ENCODE measurements at places on chromosomes 1 and 21.

DNA sequence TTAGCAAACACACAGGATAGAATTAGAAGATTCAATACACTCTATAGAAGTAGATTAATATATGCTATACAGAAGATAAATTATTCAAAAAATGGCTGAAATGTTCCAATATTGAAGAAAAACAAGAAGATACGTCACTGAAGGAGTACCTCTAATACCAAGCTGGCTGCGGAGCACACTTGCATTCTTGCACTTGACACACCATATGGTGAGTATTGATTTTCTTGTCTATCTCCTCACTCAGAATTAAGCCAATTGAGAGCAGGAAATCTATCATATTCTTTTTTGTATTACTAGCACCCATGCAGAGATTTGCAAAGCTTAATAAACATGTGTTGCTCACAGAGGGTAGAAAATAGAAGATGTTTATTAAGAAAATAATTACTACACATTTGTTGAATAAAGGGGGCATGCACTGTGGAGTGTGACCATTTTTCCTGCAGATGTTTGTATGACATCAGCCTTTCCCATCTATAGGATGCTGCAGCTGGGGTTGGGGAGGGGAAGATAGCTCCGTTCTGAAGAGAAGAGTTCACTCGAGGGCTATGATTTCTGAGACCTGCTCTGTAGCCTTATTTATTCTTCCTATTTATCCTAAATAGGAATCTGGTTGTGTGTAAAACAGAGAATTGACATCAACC lies 318.1 kb downstream of the HHIPL2 start:
- DNase-seq = no peak

- no peak for DNase-seq
Observed at GRCh38 chr1:211697356-211697755, 21.9 kb upstream of the NEK2 start.

GRCh38 chr1:180585994-180586359 lies 27.2 kb downstream of the OVAAL start:
- DNase-seq = no peak

DNA sequence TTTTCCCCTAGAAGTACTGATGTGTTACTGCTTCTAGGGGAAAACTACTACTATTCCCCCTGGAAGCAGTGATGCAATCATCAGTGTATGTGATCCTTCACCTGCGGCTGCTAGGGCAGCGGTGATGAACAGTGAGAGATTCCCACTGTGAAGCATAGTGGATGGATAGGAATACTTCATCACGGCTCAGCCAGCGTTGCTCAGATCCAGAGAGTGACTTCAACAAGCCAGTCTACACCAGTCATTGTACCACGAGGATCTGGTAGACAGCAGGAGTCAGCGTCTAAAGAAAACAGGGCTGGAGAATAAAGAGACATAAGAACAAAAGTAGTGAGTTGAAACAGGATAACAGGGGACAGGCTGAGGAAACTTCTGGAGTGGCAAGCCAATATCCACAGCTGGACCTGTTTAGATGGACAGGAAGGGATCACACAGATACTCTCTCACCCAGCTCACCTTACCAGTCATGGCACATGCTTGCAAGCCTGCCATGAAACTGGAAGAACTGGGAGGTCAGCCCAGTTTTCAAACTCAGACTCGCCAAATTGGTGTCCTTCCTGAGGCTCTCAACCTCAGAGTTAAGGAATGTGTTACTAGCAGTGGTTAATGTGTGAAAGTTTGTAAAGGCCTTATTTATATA lies 42.4 kb upstream of the LRRC52 start:
- no peak for DNase-seq

GRCh38 chr1:89527750-89528381 lies 3.2 kb downstream of the LRRC8B start:
- DNase-seq = no peak

DNA sequence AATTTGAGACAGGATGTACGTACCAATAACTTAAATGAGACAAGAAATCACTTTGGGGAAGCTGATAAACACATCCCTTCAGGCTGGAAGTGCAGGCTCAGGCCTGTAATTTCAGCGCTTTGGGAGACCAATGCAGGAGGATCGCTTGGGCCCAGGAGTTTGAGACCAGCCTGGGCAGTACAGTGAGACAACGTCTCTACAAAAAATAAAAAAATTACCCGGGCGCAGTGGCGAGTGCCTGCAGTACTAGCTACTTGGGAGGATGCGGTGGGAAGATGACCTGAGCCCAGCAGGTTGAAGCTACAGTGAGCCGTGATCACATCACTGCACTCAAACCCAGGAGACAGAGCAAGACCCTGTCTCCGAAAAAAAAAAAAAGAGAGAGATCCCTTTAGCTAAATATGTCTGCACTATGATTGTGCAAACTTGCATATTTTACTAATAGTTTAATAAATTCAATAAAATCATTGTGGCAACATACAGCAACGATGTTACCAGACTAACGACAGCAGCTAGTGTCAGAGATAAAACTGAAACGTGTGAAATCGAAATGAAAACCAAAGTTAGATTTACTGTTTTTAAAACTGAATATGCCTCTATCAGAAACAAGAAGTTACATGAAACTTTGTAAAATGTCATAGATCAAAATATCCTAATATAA lies 54.7 kb downstream of the CD2 start:
- DNase-seq = no peak

GRCh38 chr1:168631671-168632400 lies 55.4 kb downstream of the XCL1 start:
- DNase-seq = peak; percentile 26

GRCh38 chr1:18870957-18871356 lies 11.5 kb upstream of the TAS1R2 start:
- DNase-seq = no peak

DNA sequence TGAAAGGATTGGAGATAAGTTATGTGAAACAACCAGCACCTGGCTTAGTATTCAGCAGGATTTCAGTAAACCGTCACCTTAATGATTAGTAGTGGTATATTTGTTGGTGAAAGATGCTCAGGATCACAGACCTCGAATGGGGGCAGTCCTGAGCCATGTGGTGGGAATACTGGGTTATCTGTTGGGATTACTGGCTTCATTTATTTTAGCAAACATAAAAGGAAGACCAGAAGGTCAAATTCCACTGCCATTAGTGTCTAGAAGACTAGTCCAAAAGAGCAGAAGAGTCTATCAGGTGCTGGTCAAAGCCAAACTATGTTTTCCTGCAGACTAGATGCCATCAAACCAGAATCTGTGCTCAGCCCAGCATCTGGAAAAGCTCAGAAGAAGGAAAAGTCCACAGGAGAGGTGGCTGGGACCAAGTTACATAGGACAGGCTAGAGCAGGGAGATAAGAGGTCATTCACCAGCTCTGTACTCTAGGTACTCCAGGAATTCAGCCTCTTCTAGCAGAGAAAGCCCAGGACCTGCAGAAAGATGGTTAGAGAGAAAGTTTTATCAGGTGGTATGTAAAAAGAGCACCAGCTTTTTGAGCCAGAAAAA lies 343.4 kb downstream of the PLPP3 start:
- peak; percentile 19 for DNase-seq

GRCh38 chr21:42806509-42807140 lies 72.7 kb downstream of the WDR4 start:
- DNase-seq = no peak

DNA sequence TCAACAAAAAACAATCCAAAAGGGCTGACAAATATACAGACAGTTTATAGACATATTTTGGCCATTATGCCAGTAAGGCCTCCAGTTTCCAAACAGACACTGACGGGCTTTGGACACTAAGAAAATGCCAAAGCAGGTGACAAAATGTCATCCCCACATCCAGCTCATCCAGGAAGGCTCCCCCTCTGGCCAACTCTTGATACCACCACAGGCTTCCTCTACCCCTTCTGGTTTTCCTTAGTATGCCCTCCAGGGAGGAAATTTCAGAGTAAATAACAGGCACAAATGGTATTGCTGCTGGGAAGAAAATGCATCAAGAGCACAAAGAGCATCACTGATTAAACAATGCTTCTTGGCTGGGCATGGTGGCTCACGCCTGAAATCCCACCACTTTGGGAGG lies 225.3 kb downstream of the VAV3 start:
- DNase-seq = no peak

GRCh38 chr1:222522105-222522915 lies 25.6 kb downstream of the HHIPL2 start:
- no peak for DNase-seq

GRCh38 chr21:44505673-44506278 lies 34.2 kb downstream of the KRTAP10-1 start:
- DNase-seq = peak; percentile 73

DNA sequence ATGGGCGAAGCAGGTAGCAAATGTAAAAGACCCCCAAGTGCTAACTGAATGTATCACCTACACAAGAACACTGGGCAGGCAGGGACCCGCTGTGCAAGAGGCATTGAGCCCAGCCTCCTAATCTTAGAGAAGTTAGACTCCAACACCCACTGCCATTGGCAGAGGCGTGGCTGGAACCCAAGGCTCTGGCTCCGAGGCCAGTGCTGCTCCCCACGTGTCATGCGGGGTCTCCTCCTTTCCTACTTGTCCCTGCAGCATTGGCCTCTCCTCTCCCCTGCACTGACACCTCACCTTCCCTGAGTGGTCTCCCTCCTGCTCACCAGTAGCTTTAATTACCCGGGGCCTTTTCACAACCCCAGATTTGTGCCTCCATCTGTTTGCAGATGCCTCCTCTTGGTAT lies 107.0 kb downstream of the GALNT2 start:
- DNase-seq = no peak

GRCh38 chr21:44405948-44406872 lies 49.1 kb upstream of the LRRC3 start:
- DNase-seq = no peak

GRCh38 chr1:92168657-92169056 lies 49.1 kb upstream of the C1orf146 start:
- DNase-seq = no peak

GRCh38 chr1:93159337-93159736 lies 20.9 kb downstream of the TMED5 start:
- no peak for DNase-seq

GRCh38 chr1:1943834-1944570 lies 24.9 kb upstream of the TMEM52 start:
- DNase-seq = peak; percentile 78

DNA sequence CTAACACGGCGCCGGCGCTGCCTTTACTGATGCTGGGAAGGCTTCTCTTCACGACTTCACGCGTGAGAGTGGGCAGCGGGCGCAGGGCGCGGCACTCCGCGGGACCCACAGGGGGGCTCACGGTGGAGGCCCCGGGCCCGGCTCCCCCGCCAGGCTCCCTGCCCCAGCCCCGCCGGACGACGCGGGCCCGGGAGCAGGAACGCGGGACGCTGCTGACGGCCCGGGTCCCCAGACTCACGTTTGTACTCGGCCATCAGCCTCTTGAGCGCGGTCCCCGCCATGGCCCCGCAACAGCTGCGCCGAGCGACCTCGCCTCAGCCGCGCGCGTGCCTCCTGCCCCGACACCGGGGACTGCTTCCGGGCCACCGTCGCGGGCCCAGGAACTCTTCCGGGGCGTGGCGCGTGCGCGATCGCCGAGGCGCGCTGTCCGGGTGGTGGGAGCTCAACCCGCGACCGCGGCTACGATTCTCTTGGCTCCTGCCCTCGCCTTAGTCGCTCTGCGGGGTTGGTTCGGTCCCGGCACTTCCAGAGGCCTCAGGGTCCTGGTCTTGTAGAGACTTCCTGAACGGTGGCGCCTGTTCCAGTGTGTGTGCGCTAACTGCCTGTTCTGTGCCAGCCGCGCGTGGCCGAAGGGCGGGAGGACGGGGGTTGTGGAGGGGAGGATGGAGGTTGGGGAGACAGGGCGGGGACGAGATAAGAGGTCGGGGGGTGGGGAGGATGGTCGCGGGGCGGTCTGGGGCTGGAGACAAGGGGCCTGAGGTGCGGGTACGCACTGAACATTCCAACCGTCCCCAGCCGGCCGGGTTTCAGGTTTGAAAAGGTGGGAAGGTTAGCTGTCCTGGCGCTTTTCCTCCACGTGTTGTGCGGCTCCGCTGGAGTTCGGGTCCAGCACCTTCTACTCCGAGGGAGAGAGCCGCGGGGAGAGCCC lies at the start of gene UBE2G2:
TSS of gene UBE2G2 (minus strand) at position 353 of the 928 bp plus-strand sequence. CDS start at position 281, 72 bp downstream.
- peak; percentile 90 for DNase-seq

GRCh38 chr1:173916667-173917066 lies 460 bp downstream of the SERPINC1 start:
- no peak for DNase-seq

DNA sequence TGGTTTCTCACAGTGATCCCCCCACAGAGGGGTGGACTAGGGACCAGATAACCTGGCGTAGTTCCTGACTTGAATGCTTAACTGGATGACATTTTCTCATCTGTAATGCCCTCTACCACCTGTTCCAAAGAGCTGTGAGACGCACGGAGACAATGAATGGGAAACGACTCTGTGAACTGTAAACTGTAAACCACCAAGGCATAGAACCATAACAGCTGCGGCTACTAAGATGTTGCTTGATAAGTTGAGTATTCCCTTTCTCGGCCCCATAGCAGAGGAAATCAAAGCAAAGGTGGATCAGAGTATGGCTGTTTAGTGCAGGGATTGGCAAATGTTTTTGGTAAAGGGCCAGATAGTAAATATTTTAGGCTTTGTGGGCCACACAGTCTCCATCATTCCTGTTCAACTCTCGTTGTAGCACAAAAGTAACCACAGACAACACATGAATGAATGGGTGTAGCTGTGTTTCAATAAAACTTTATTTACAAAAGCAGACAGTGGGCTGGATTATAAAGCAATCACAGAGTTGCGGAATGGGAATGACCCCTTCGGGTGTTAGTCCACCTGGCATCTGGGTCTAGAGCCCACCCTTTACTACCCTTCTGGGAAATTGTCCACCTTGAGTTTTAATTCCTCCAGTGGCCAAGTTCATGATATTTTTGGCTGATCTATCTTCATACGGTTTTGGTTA lies 315.2 kb downstream of the RPS6KC1 start:
- no peak for DNase-seq

DNA sequence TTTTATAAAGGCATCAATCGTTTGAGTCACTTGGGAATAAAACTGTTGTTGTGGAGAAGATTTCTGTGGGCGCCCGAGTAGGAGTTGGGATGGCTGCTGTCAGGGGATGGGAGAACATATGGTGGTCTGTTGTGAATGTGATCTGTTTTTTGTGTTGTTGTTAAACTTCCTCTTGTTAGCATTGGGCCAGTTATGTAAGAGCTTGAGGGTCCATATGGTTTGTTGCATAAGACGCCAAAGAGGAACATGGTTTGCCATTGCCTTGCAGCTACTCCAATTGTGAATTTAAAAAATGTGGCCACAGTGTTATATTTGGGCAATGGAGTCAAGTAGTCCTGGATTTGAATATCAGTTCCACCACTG lies 136.1 kb upstream of the JUN start:
- DNase-seq = no peak

DNA sequence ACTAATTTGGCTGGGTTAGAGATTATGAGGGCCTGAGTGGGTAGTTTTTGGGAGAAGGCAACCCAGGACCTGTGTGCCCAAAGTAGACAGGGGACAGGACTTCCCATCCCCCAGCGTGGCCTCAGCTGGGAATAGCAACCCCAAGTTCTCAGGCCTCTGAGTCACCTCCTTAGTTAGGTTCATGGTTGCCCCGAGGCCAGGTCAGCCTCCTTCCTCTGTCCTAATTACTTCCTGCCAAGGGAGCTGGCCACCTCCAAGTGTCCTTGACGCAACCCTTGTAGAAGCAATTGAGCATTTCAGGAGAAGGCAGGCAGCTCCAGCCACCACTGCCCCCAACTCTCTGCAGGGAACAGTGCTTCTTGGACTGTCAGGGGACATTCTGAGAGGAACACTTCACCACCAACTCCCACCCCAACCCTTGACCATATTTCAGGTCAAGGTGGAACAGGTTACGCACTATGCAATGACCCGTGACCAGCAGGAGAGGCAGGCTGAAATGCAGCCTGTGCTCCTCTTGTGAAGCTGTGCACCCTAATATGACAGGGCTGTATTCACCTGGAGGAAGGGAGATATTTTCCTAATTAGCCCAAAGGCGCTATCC lies 5.1 kb upstream of the NT5C1A start:
- DNase-seq = no peak

GRCh38 chr1:240136402-240136801 lies 44.7 kb downstream of the FMN2 start:
- no peak for DNase-seq
